Glomerular endothelial cell (primary cell): ENCODE measurements at places on chromosomes 5 and 9. TPM values are rescaled to one million over a fixed set of nuclear protein-coding genes. Genes with fewer than 3 reads are reported as not detected.

NUTM2G gene
- not detected in 2 replicates for total RNA-seq

HAVCR1 gene
- total RNA-seq = 0.15 TPM in 1 of 2 replicates, not detected in the other

VCP gene
- total RNA-seq = 317 and 380 TPM in 2 replicates

HAVCR2 gene
- total RNA-seq = not detected in 2 replicates

NME5 gene
- 1.4 and 5.8 TPM in 2 replicates for total RNA-seq

PCDHB7 gene
- total RNA-seq = 1.6 and 2.4 TPM in 2 replicates

FOXD4L3 gene
- not detected in 2 replicates for total RNA-seq

ST6GALNAC6 gene
- 70.4 and 72.0 TPM in 2 replicates for total RNA-seq

MYO10 gene
- total RNA-seq = 76.9 and 167 TPM in 2 replicates

EIF4E1B gene
- total RNA-seq = 0.06 TPM in 1 of 2 replicates, not detected in the other

CDKN2A gene
- total RNA-seq = 54.6 and 98.4 TPM in 2 replicates

NKD2 gene
- 2.2 TPM in 1 of 2 replicates, not detected in the other for total RNA-seq

CCDC192 gene
- total RNA-seq = not detected in 2 replicates

CTSV gene
- 0.19 and 1.6 TPM in 2 replicates for total RNA-seq

PURA gene
- 7.0 and 11.7 TPM in 2 replicates for total RNA-seq

DMRT3 gene
- 0.47 and 1.2 TPM in 2 replicates for total RNA-seq

TLN1 gene
- 347 and 424 TPM in 2 replicates for total RNA-seq

BTNL9 gene
- total RNA-seq = 0.15 and 2.8 TPM in 2 replicates

AMACR gene
- 17.2 and 19.7 TPM in 2 replicates for total RNA-seq

HSPB3 gene
- total RNA-seq = not detected in 2 replicates

ANKRD31 gene
- 0.15 TPM in 1 of 2 replicates, not detected in the other for total RNA-seq

OGN gene
- total RNA-seq = not detected in 2 replicates

OTP gene
- total RNA-seq = not detected in 2 replicates

HACD4 gene
- 2.0 and 2.8 TPM in 2 replicates for total RNA-seq

PTGER4 gene
- total RNA-seq = 31.3 and 55.1 TPM in 2 replicates

SNCAIP gene
- total RNA-seq = 18.4 and 44.8 TPM in 2 replicates

MYOZ3 gene
- total RNA-seq = 0.53 and 0.93 TPM in 2 replicates

POLR1E gene
- 12.3 and 14.8 TPM in 2 replicates for total RNA-seq

HTR4 gene
- total RNA-seq = not detected in 2 replicates

NADK2 gene
- 8.7 and 9.6 TPM in 2 replicates for total RNA-seq

LCN9 gene
- total RNA-seq = not detected in 2 replicates

KLF4 gene
- 3.5 and 10.3 TPM in 2 replicates for total RNA-seq
